NCI-H187 (cell line): ENCODE measurements at places on chromosomes 16 and 17.

DNA sequence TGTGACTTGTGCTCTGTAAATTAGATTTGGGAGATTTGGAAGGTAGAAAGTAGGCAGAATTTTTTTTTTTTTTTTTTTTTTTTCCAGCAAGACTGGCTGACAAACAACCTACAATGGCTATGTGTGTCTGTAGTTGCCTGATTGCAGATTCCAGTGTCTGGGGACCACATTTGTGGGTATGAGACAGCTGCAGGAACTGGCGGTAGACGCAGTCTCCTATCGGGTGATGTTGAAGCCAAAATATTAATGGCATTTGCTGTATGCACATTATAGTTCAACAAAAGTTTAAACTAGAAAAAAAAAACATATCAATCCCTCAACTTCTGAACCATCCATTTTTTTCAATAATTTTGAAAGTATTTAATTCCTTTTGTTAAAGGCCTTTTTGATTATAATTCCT is 665.2 kb downstream of the TOX3 start:
- no peak for DNase-seq

DNA sequence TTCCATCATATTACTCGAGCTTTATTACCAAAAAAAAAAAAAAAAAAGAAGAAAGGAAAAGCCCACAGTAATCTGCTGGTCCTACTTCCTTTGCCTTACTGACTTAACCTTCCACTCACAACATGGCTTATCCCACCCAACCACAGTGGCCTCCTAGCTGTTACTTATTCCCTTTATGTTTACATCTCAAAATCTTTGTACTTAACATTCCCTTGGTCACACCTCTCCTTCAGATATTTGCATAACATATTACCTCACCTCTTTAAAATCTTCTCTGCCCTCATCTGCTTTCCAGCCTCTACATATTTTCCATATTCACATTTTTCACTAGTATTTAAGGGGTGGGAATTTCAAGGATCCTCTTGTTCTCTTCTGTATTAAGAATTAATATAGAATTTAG is 327.0 kb upstream of the TBX2 start:
- no peak for DNase-seq

- DNase-seq: no peak
Observed at GRCh38 chr16:89563639-89564392, 3.3 kb downstream of the RPL13 start.

DNA sequence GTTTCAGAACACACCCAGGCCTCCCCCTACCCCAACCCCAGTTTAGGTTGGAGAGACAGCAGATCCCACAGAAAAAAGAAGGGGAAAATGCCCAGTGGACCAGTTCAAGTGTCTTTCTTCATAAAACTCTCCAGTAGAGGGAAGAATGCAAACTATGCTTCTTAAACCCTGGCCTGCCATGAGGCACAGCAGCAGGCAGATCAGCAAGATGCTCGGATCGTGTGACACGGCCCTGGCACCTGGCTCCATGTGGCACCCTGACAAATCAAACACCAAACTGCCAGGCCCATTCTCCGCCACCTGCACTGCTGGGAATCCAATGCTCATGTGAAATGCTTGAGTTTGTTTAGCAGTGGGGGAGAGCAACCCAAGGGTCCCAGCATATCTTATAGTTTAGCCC is 166.8 kb downstream of the SOX9 start:
- DNase-seq: no peak

DNA sequence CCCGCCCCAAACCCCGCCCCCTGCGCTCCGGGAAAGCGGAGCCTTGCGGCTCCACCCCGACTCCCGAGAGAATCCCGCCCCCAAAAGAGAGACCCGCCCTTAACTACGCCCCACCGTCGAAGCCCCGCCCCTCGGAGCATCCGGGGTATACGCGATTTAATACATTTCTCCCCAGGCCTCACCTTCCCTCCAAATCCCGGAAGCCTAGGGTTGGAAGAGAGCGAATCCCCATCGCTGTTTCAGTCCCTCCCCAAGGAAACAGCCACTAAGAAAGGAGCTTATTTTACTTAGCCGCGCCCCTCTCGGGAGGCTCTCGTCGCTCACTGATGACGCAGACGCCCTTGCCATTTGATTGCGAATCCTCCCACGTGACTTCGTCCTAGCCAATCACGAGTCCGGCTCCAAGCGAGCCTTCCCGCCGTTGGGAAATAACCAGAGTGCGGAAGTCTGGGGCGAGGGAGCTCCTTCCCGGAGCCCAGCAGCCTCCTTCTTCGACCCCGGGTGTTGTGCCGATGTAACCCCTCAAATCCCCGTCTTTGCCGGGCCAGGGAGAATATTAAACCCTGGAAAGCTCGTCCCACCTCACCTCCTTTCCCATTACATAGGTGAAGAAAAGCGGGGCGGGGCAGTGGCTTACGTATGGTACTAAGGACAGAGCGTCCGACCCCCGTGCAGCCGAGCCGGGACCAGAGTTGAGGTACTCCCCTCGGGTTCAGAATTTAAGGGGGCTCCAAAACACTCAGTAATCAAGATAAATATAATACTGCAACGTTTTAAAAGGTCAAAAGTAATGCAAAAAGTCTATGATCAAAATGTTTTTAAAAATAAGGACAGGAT is 461 bp upstream of the FDXR start:
- peak; percentile 100 for DNase-seq

DNA sequence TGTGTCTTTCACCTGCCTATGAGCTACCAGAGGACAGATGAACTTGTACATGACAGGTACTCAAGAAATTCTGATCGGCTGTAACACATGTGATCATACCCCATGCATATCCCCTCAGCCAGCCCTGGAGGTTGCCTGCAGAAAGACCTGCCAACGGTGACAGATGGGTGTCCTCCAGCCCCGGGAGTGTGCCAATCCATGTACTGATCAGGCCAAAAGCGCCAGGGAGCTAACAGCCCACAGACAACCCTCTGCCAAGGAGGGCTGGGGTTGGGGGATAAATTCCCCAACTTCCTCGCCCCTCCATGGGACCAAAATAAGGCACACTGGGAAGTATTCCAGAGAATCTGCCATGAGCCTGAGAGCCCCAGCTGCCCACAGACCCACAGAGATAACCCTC is 189.4 kb downstream of the CCT6B start:
- no peak for DNase-seq

DNA sequence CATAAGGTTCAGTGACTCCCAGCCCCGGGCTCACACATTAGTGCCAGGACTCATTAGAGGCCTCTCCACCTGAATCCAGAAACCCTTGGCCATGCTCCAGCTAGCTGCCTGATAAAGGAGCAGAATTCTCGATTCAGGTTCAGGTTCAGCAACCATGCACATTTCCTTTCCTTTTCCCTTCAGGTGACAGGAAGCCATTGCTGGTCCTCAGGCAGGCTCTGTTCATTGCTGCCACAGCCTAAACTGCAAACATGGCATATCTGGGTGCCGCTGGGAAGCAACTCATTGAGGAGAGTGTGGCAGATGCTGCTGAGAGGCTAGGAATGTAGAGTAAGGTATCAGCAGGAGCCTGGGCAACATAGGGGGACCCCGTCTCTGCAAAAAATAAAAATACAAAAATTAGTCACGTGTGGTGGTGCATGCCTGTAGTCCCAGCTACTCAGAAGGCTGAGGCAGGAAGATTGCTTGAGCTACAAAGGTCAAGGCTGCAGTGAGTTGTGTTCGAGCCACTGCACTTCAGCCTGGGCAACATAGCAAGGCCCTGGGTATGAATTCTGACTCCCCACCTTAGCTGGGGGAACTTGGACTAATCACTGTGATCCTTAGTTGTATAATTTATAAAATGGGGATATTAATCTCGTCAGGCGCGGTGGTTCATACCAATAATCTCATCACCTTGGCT is 28.7 kb downstream of the ARL4D start:
- no peak for DNase-seq

DNA sequence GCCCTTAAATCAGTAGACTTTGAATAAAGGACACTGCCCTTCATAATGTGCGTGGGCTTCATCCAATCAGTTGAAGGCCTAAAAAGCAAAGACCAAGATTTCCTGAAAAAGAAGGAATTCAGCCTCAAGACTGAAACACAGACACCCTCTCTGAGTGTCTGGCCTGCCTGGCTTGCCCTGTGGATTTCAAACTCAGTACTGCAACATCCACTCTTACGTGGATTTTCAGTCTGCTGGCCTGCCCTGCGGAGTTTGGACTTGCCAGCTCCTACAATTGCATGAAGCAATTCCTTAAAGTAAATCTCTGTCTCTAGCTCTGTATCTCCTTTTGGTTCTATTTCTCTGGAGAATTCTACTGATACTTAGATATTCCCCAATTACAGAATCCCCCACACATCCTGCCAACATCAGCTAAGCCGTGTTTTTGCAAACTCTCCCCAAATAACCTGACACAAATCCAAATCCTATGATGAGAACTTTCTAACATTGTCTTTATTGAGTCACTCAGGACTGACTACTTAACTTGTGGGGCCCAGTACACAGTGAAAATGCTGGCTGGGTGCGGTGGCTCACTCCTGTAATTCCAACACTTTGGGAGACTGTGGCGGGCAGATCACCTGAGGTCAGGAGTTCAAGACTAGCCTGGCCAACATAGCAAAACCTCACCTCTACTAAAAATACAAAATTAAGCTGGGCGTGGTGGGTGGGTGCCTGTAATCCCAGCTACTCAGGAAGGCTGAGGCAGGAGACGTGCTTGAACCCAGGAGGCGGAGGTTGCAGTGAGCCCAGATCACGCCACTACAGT is 7.2 kb upstream of the TNFRSF17 start:
- DNase-seq: no peak

DNA sequence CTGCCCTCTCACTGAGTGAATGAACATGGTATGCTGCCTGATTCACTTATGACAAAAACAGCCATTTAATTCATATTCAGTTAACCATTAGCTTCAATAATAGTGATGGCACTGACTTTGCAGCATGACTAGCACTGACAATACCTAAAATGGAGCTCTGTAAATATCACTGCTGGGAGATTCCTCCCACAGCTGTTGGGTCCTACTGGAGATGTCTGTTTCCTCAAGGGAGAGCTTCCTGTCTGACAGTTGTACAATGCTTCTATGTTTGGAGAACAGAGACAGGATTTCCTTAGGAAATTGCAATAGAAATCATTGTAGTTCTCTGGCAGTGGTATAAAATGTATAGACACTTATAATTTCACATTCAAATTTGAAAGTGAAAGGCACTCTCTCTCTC is 695.9 kb upstream of the CDH8 start:
- DNase-seq: no peak

DNA sequence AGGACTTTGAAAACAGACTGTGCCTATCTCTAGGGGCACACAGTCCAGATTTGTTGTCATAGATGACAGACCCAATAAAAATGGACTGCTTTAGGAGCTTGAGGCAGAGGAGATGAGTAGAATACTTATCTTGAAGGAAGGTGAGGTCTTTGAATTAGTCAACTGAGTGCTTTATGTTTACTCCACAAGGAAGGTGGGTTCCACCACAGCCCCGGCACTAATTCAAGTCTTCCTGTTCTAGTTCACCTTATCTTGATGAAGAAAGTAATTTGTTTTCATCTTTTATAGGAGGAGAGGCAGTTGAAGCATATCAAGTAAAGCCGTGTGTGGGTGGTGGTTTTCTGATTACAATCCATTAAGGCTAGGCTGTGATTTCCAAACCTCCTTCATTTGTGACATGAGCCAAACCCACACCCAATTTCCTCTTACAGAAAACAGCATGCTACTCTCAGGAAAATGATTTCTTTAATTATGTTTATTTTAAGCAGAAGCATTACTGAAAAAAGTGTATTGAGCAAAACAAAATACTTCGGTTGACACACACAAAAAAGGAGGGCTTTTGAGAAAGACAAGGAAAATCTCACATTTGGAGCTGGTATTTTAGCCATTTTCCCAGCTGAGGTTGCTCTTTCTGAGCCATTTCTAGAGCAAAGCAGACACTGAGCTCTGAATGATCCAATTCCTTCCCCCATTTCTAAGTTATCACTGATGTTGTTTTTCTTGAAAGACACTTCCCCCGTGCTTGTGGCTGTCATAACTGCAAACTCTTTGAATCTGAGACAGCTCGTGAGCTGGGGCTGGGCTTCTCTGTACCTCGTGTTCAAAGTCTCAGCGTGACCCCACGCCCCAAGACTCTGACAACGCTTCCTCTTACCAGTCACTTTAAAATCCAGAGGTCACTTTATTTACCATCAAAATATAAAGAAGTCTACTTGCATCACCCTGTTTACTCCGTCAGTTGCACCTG is 35.4 kb downstream of the CDRT15 start:
- DNase-seq: no peak

DNA sequence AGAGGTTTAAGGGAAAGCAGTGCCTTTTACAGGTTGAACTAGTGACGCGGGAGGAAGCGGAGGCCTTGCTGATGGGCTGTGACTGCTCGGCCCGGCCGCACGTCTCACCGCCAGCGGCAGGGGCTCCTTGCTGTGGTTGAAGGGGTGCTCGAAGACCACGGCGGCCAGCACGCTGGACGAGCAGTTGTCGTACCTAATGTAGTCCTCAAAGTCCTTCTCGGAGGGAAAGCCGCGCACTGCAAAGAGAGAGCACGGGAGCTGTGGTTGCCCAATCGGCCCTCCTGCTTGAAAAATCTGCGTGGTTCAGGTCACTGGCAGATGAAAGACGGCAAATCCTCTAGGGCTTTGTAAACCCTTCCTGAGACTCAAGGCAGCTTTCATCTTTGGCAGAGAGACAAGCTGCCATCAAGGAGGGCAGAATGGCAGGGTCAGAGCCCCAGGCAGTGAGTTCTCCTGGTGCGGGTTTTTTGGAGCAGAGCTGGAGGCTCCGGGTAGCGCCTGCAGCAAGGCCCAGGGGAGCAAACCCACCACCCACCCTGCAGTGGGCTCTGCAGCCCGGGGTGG is 16.1 kb downstream of the ABCA3 start:
- DNase-seq: no peak

- DNase-seq: no peak
Observed at GRCh38 chr17:60745544-60745943, 67.9 kb downstream of the BCAS3 start.

DNA sequence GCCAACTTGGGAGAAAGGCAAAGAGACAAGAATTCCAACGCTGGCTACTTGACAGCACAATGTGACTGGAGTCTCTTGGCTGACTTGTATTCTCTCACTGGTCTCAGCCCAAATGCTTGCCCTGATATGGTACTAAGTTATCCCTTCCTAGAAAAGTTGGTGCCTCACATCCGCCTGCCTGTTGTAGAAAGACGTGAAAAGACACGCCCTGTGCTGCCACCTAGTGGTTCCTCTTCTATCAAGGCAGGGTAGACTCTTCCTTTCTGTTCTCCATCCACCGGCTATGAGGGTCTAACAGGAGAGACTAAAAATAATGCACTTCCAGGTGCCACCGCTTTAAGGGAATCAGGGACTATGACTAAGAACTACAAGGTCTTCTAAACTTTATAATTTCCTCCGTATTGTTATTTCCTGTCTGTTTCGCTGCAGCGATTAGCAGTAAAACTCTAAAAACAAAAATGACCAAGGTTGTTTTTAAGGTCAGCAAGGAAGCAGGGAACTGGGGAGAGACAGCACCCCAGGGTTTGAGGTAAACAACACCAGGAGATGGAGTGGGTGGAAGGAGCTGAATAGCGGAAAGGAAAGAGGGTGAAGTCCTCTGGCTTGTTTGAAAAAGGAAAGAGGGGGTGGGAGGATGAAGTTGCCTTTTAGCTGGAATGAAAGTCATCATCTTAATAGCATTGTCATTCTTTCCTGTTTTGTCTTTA is 109.5 kb downstream of the YPEL2 start:
- peak; percentile 88 for DNase-seq
